WTC11 (cell line): ENCODE measurements at places on chromosomes 1 and 21.

DNA sequence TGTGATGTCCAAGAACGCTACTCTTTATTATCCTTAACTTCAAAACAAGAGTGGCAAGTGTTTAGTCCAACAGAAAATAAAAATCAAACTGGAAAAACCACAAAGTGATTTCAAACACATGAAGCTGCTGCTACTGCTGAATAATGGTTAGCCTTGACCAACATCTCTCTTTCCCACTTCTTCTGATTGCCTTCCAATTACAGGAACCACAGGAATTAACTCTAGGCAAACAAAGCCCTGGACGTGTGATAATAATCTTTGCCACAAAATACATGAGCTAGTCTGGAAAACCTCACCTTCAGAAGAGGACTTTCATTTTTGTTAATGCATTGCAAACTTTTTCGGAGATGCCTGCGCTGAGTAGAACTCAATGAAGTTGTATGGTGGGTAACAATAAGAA, 48.6 kb upstream of the COL11A1 start:
- no peak for DNase-seq

- DNase-seq = no peak
These were observed 13.6 kb downstream of the AGMAT start for GRCh38 chr1:15571266-15571665.

DNA sequence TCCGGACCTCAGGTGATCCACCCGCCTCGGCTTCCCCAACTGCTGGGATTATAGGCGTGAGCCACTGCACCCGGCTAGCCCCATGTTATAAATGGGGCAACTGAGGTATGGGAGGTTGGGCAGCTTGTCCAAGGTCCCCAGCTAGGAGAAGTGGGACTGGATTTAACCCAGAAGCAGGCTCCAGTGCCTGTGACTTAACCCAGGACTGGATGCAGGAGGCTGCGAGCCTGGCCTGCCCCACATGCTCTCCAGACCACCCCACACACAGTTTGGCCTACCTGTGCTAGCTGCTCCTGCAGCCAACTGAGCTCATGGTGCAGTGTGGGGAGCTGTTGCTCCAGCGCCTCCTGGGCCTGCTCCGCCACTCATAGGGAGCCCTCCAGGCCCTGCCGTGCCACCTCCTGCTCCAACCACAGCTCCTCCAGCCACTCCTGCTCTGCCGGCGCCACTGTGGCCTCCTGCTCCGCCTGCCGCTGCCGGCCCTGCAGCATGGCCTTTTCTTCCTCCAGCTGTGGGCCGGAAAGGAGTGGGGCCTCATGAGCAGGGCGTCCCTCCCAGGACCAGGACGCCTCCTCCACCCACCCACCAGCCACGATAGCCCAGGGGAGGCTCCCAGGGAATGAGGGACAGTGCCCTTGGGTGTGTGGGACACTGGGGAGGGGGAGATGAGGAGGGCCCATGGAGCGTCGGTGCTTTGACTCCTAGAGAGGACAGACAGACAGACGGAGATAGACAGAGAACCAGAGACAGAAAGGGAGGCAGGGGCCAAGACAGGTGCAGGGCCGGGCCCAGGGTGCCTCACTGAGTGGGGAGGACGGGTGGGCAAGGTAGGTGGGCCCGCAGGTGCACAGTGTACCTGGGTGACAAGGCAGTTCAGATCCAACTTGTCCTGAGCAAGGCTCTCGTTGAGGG, 12.4 kb upstream of the NBPF1 start:
- no peak for DNase-seq

GRCh38 chr1:2791027-2791760, 10.3 kb downstream of the TTC34 start:
- no peak for DNase-seq

- no peak for DNase-seq
These were observed 272.3 kb upstream of the ST6GALNAC5 start for GRCh38 chr1:76595024-76595423.

DNA sequence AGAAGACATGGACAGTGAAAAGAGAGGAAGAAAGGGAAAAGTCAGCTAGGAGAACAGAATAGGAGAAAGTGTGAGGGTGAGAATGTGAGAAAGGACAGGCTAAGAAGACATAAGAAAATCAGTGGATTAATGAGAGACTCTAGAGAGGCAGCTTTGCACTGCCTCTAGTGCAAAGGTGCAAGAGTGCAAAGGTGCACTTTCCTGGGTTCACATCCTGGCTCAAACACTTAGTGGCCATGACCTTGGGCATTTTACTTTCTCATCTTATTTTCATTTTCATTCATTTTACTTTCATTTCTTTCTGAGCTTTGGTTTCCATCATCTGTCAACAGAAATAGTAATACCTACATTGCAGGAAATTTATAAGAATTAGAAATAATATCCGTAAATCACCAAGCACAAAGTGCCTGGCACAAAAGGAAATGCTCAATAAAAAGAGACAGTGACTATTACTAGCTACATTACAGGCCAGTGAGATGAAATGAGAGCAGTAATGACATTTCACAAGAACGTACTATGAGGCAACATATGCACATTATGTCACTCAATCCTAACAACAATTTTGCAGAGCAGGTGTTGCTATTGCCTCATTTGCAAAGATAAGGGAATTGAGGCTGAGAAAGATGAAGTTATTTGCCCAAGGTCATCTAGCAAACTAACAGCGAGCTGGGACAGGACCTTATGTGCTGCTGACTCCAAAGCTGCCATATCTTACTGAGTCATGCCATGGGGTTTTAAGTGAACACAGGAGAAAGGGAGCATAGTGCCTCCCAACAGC, 107.0 kb upstream of the TLR5 start:
- DNase-seq = no peak

GRCh38 chr1:34113887-34114286, 51.1 kb downstream of the CSMD2 start:
- peak; percentile 35 for DNase-seq

DNA sequence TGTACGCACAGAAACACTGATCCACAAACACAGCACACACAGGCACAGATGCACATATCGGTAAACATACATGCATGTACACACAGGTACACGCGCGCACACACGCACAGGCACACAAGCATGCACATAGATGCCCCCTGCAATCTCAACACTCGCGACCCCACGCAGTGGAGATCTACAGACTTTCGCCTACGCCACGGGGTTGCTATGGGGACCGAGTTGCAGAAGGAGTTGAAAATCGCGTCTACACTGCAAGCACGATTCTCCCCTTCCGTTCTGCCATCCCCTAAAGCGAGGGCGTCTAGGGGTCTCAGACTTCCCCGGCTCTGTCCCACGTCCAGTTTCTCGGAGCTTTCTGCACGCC, 826 bp downstream of the TRIM17 start:
- no peak for DNase-seq

GRCh38 chr1:20885121-20885520, 98.0 kb upstream of the HP1BP3 start:
- peak; percentile 16 for DNase-seq

DNA sequence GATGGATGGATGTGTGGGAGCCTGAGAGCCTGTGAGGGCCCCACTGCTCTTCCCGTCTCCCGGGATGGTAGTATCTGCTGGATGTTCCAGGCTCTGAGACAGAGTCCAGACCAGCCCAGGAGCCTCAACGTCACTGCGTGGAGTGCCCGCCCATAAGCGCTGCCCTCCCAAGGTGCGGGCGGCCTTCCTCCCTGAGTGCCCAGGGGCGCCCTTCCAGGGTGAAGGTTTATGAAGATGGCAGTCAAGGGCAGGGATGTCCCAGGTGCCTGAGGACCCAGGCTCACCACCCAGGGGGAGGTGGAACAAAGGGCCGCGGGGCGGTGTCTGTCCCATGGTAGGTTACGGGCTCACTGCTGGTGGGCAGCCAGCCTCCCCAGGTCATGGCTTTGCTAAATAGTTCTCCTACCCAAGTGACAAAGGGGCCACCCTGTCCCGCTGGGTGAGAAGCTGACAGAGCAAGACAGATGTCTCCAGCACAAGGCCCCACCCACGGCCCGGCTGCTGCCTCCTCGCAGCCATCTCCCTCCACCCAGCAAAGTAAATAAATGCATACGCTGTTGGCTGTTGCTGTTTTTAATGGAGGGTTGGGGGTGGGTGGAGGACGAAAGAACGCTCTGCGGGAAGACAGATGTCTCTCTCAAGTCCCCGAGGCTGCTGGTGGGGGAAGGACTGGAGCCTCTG, 9.0 kb upstream of the GPR153 start:
- no peak for DNase-seq

GRCh38 chr1:24921412-24921811, 8.7 kb downstream of the RUNX3 start:
- DNase-seq = no peak

- DNase-seq = no peak
These were observed 36.0 kb upstream of the ADGRL4 start for GRCh38 chr1:79042539-79042938.

DNA sequence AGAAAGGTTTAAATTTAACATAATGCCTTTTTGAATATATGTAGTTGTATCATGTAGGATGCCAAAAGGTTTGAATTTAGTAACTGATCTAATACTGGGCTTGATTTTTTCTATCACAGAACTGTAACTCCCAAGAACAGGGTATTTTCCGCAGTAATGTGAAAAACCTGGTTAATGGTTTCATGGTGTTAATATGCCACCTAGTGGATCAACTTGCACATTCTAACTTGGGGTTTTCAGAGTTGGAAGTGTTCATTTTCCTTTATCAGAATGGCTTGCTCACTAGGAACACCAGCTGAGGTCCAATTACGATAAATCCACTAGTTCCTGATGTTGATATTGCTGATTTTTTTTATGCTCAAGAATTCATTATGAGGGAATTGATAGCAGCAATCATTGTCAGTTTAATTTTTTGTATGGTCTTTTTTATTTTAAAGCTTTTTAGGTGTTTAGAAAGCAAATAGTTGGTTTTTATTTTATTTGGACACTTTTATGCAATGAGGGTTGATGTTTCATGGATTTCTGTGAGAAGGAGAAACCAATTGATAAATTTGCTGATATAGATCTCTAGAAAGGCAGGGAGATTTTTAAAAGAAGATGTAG, 157.2 kb downstream of the PLA2G4A start:
- no peak for DNase-seq

DNA sequence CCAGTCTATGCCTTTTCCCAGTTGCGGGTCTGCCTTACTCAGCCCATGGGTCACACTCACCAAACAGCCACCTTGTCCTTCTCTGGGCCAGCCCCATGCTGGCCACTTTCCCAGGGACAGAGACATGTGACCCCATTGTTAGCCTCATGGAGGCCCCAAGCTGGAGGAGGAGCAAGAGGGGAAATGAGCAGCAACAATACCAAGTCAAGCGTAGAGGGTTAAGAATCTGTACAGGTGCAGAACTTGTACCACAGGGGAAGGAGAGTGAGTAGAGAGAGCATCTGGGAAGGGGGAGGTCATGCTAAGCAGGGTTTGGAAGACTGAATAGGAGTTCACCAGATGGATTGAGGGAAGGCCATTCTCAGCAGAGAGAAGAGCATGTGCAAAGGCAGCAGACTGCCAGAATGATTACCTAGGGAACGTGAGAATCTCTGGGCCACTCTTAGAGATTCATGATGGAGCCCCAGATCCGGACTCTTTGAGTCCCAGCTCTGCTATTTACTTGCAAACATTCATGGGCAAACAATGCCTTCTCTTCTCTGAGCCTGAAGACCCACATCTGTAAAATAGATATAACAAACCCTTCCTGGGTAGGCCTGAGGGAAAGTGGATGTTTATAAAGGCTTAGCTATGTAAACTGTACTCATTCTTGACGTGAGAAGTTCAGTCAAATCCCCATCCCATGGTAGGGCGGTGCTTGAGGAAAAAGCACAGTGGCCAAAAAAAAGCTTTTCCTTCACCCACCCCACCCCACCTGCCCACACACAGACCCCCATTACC, 2.8 kb upstream of the SLC2A1 start:
- no peak for DNase-seq

GRCh38 chr1:229507951-229508822, at the start of gene NUP133:
Gene NUP133 (minus strand): TSS chr1:229508341. CDS start chr1:229508249, 92 bp downstream.
- peak; percentile 99 for DNase-seq

DNA sequence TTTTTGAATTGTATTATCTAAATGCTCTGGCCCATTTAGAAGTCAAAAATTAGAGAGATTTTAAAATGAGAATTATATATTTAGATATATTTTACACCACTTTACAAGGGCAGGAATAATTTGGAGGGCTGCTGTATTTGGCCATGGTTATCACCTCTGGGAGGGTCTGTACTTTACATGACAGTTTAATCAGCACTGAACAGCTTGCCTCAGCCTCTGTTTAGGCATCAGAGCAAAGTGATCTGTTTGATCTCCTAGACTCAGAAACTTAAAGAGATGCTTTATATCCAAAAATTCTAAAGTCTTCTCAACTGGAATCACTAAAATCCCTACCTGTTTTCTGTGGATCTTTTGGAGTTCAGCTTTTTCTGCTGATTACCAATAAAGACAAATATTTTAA, 5.4 kb upstream of the SPTA1 start:
- no peak for DNase-seq

DNA sequence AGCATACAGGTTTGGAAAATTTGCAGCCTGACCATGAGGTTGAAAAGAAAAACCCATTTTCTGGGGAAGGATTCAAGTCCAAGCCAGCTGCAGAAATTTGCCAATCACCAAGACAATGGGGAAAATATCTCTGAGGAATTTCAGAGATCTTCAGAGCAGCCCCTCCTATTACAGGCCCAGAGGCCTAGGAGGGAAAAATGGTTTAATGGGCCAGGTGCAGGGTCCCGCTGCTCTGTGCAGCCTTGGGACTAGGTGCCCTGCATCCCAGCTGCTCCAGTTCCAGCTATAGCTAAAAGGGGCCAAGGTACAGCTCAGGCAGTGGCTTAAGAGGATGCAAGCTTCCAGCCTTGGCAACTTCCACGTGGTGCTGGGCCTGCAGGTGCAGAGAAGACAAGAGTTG, 113.5 kb downstream of the GABPA start:
- no peak for DNase-seq

DNA sequence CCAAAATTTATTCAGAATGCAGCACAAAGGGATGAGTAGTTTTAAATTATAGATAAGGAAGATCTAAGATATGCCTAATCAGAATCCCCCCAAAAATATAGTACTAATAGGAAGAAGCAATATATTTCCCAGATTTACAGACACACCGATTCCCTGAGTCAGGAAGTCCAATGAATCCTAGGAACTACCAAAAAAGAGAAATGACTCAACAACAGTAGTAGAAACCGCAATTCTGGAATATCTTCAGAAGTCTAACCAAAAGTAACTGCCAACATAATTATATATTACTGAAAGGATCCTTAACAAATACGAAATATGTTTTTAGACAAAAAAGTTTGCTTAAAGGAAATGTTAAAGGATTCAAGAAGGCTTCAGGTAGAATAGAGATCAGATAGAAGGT, 10.3 kb downstream of the AHCTF1 start:
- DNase-seq = no peak

- DNase-seq = no peak
These were observed 14.9 kb downstream of the CSRP1 start for GRCh38 chr1:201491896-201492511.

GRCh38 chr1:235015291-235015985, 113.2 kb downstream of the TOMM20 start:
- DNase-seq = no peak

DNA sequence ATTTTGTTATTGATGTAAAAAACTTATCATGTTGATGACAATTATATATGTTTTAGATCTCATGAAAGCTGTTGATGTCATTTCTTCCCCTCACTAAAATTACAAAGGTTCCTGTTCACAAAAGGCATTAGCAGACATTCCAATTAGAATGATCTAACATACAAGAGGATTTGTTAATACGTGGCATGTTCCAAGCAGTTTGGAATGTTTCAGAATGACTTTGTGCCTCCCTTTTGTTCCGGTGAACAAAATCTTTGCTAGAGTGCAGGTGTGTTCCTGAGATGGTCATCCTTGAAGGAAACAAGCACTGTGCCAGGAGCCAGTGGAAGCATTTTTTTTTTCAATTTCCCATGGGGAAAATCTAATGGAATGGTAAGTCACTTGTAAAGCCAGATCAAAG, 108.0 kb upstream of the KCTD3 start:
- DNase-seq = no peak
